Effector CD8-positive, alpha-beta T cell (primary cell): ENCODE measurements at places on chromosomes 11 and 22.

DNA sequence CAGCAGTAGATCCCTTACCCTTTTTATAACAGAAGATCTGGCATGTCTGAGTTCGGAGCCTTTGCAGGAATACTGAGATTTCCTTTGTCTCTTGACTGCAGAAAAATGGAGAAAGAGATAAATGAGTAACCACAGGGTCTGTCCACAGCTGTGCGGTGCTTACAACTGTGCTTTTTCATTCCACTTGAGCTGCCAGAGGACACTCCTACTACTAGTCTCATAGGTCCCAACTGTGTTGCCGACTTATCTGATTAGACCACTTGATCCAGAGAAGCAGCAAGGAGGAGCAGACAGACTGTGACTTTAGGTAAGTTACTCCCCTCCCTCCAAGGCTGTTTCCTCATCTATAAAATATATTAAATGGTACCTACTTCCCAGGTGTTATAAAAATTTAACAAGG lies 17.5 kb downstream of the FAM227A start:
- DNase-seq: no peak

DNA sequence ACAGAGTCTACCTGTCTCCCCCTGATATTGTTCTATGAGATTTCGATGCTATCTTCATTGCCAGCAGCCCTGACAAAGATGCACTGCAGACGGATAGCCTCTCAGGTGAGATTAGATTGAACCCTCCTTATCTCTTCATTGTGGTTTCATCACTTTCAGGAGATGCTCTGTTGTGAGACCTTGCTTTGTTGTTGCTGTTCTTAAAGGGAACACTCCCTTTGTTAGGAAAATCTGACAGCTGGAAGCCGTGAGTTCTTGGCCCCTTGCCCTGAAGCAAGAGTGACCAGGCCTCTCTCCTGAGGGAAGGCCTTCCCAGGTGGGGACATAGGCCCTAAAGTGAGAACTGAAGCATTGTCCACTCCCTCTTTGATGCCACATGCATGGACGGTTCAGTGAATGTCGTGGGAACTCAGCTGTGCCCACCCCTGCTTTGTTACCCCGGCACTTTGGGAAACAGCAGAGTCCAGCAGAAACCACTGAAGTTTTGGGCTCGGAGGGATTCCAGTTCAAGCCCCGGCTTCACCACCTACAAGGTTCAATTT lies 976.1 kb downstream of the TBC1D22A start:
- DNase-seq: no peak

GRCh38 chr22:49872347-49872746 lies 18.7 kb downstream of the ZBED4 start:
- no peak for DNase-seq

- DNase-seq: no peak
Measured at GRCh38 chr22:43222987-43223386, 36.1 kb upstream of the TTLL12 start.

GRCh38 chr11:118746988-118747585 lies 43.9 kb downstream of the DDX6 start:
- no peak for DNase-seq

DNA sequence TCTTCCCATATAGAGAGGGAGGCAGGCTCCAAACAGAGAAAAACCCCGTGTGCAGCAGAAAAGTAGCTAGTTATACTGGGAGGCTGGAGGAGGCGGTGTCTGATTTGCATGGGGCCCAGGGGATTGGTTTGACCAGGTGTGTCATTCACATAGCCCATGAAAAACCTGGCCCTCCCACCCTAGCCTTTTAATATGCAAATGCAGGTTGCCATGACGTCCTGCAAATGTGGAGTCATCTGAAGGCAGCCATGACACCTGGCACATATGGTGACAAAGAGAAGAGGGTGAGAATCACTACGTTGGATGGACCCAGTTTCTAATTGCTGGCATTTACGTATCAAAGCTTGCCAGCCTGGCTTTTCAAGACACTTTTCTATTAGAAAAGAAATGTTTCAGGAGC lies 57.8 kb downstream of the FAM181B start:
- no peak for DNase-seq

DNA sequence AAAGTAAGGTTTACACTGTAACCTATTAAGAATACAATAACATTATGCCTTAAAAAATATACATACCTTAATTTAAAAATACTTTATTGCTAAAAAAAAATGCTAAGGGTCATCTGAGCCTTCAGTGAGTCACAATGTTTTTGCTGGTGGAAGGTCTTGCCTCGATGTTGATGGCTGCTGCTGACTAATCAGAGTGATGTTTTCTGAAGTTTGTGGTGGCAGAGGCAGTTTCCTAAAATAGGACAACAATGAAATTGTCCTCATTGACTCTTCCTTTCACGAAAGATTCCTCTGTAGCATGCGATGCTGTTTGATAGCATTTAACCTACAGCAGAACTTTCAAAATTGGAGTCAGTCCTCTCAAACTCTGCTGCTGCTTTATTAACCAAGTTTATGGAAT lies 97.6 kb downstream of the FAT3 start:
- DNase-seq: no peak

DNA sequence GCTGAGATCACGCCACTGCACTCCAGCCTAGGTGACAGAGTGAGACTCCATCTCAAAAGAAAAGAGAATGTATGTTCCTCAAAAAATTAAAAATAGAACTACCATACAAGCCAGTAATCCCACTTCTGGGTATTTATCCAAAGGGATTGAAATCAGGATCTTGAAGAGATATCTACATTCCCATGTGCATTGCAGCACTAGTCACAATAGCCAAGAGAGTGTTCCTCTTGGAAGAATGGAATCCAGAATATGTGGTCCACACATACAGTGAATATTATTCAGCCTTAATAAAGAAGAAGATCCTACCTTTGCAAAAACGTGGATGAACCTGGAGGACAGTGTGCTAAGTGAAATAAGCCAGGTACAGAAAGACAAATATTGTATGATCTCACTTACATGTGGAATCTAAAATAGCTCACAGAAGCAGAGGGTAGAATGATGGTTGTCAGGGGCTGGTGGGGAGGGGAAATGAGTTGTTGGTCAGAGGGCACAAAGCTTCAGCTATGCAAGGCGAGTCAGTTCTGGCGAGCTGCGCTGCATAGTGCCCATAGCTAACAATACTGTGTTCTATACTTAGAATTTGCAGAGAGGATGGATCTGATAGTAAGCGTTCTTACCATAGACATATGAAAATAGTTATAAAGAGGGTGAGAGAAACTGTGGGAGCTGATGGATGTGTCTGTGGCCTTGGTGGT lies 32.1 kb downstream of the GRIK4 start:
- DNase-seq: no peak

- DNase-seq: no peak
Measured at GRCh38 chr11:28459912-28460311, 351.7 kb downstream of the METTL15 start.

- no peak for DNase-seq
Measured at GRCh38 chr11:65130631-65131416, 3.5 kb downstream of the SYVN1 start.

GRCh38 chr11:2950825-2951224 lies 21.6 kb upstream of the PHLDA2 start:
- no peak for DNase-seq

DNA sequence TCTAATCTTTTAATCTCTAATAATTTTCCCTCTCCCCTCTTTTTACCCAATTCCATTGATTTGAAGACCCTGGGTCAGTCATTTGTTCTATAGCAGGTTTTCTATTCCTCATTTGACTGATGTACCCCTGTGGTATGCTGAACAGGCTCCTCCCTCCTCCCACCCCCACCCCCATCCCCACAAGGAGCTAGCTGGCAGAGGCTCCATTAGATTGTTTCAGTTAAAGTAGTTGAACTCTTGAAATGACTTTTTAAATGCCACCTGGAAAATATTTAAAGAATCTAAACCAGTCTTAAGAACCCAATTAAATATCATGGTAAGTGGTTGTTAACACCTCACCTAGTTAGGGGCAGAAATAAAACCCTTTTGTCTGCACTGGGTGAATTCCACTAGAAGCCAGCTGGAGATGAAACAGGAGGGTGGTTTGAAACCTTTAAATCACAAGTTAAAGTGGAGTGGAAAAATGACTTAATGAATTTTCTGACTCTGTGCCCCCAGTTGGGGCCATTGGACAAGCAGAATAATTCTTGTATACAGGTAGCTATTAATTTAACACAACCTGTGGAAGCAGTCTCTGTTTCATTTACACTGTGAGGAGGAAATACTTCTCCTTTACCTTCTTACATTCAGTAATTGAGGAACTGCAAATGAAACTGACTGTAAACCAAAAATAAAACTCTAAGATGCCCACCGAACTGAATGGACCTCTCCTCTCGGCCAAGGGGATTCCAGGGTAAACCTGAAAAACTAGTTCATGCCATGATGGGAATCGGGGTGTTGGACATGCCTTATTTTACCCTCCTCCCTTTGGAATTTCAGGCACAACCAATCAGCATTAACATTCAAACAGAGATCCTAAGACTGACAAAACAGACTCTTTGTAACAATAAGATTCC lies 30.7 kb downstream of the PRR5L start:
- DNase-seq: no peak

DNA sequence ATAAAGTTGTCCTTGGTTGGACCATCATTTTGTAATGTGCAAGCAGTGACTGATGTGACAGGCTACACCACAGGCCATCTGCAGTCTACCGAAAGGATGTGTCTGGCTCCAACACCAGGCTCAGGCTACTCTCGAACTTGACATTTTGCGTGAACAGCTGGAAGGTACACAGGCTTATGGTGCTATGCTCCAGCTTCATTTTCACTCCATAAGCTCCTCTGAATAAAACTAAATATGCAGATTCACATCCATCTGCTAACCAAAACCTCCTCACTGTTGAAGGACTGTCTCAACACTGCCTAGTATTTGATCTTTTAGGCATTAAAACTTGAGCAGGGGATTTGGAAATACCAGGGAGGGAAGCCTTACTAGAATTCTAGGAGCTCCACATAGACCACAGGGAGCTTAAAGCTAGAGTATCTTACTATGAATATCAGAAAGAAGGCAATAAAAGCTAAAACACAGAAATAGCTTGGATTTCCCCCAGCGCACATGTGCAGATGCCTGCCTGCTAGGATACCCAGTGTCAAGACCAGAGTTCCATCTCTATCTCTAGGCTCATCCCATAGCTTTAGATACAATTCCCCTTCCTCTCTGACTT lies 383.9 kb upstream of the FAT3 start:
- no peak for DNase-seq

DNA sequence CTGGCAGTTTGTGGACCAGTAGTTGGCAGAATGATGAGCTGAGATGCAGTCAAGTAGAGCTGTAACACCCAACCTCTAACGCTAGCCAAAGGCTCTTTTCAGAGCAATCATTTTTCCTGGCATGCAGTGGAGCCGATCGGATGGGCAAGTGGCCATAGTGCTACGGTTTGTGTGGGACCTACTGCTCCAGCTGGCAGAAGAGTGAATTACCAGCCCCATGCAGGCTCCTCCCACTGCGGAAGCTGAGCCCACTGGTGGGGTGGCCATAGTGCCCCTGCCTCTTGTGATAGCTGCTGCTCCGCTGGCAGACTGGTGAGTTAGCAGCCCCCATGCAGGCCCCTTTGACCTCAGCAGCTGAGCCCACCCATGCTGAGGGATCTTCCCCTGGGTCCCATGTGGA lies 27.0 kb upstream of the SC5D start:
- no peak for DNase-seq

- no peak for DNase-seq
Measured at GRCh38 chr11:13169709-13170108, 107.9 kb upstream of the BMAL1 start.

- no peak for DNase-seq
Measured at GRCh38 chr11:117002639-117003299, 95.5 kb downstream of the SIK3 start.

DNA sequence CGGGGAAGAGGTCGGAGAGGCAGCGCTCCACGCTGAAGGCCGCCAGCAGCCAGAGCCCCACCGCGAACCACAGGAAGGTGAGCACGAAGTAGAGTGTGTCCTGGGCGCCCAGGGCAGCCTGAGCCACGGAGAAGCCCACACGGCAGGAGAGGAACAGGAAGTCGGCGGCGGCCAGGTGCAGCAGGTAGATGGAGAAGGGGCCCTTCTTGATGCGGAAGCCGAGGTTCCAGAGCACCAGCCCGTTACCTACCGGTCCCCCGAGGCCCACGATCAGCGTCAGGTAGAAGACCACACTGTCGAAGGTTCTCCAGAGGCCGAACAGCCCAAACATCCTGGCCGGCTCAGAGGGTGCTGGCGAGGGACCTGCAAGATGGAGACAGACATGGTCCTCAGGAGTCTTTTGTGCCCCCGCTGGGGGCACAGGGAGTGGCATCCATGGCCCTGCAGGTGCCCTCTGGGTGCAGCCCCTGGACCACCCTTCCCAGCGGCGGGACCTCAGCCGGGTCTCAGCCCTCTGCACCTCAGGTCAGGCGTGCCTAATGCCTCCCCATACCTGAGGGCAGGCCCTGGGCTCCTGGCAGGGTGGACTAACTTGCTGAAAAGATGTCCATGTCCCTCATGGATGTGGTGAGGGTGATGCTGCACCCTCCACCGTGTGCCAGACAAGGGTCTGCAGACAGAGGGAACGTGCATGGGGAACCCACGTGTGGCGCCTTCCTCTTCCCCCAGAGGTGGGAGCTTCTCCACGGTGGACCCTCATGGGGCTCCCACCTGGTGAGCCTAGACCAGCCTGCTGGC lies at the start of gene MRGPRG:
TSS of gene MRGPRG (minus strand) at position 331 of the 798 bp plus-strand sequence. CDS start at position 331, 0 bp downstream.
- DNase-seq: no peak
